Stimulated activated CD8-positive, alpha-beta memory T cell treated with anti-CD3 and anti-CD28 coated beads, Interleukin-4, amount 100 ng/mL, for 1 hour (primary cell): ENCODE measurements at places on chromosomes 2 and 18.
A peak's percentile ranks its signal among the peaks of the same experiment; 100 is the strongest.

- DNase-seq, result no peak
These were observed 114.5 kb downstream of the TTC27 start for GRCh38 chr2:32742376-32742775.

DNA sequence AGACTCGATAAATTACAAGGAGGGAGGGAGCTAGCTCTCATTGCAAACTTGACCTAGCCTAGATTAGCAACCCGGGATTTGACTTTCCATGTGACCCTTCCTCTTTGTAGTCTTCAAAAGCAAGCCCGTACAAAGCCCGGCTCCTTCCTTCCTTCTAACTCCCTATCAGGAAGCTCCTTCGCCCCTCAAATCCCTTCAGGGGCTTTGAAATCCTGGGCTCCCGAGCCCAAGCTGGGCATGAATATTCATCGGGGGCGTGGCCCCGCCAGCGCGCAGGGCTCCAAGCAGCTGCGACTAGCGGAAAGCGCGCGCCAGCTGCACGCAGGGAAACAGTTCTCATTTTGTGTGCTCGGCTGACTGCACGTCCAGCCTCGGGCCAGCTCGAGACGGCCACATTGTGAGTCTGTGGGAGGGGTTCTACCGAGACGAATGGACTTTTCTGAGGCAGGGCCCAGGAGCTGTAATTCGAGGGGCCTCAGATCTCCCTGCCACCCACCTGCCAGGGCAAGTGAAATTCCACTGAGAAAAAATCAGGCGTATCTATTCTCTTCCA is 84.0 kb upstream of the PELI1 start:
- DNase-seq, result peak; percentile 25

GRCh38 chr2:64803776-64804175 is 150.1 kb upstream of the SERTAD2 start:
- no peak for DNase-seq

DNA sequence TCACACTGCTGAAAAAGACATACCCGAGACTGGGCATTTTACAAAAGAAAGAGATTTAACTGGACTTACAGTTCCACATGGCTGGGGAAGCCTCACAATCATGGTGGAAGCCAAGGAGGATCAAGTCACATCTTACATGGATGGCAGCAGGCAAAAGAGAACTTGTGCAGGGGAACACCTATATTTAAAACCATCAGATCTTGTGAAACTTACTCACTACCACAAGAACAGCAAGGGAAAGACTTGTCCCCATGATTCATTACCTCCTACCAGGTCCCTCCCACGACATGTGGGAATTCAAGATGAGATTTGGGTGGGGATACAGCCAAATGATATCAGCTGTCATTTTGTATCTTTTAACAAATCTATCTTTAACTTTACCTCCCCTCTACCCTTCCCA is 251.1 kb upstream of the RASGRP3 start:
- no peak for DNase-seq

- no peak for DNase-seq
These were observed 178.3 kb upstream of the GATA6 start for GRCh38 chr18:21991081-21991534.

DNA sequence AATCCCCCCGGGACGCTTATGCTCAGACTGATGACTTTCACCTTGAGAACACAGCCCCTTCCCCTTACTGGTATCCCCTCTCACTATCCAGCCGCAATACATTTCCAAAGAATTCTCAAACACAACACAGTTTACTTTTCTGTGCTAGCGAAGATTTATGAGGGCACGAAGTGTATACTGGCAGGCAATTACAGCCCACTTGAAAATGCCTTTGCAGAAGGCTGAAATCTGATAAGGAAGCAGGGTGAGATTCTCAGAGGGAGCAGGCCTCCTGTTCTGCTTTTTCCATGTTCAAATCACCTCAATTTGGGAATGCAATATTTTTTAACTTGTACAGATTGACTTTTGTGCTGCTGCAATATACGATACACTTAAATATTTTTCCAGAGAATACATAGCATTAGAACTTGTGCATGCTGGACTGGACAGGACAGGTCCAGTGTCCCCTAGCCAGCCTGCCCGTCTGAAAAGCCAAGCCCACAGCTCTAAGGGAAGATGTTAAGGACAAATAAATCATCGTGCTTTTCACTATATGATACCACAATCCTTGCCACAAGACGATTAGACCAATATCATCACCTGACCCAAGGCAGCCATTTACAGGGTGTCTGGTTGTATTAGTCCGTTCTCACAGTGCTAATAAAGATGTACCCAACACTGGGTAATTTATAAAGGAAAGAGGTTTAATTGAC is 262.1 kb downstream of the EPHA4 start:
- DNase-seq, result no peak

DNA sequence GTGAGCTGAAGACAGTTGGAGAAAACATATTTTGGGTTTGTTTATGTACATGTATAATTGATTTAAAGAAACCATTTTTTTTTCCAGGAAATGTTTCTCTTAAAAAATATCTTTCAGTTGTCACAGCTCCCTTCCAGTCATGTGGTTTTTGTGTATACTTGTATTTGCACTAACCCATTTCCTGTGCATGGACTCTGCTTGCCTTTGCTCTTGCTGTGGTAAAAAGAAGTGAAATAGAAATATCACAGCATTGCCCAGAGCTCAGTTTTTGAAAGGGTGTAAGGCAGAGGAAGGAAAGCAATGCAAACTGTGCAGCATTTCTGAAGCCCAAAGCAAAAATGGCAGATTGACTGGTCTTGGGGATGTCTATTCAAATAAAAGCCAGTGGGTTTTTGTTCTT is 10.4 kb upstream of the DOCK10 start:
- no peak for DNase-seq

- DNase-seq, result no peak
These were observed 45.3 kb upstream of the SPAG16 start for GRCh38 chr2:213238753-213239495.

DNA sequence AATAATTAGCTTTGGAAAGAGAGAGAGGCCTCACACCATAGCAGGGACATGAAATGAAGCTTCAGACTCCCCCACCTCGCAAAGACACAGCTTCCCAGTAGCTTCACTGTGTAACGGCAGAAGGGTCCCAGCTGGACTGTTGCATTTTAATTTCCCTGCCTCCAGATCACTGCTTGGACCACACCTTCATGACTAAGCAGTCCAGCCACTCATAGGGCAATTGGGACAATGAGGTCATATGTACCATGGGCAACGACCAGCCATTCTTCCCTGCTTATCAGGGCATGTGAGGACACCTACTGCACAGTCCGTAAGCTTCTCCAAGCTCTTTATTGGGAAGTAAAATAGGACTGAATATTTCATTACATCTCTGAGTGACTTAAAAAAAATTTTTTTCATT is 183.0 kb downstream of the MREG start:
- no peak for DNase-seq

- DNase-seq, result no peak
These were observed 25.1 kb upstream of the PRLH start for GRCh38 chr2:237541243-237541642.

DNA sequence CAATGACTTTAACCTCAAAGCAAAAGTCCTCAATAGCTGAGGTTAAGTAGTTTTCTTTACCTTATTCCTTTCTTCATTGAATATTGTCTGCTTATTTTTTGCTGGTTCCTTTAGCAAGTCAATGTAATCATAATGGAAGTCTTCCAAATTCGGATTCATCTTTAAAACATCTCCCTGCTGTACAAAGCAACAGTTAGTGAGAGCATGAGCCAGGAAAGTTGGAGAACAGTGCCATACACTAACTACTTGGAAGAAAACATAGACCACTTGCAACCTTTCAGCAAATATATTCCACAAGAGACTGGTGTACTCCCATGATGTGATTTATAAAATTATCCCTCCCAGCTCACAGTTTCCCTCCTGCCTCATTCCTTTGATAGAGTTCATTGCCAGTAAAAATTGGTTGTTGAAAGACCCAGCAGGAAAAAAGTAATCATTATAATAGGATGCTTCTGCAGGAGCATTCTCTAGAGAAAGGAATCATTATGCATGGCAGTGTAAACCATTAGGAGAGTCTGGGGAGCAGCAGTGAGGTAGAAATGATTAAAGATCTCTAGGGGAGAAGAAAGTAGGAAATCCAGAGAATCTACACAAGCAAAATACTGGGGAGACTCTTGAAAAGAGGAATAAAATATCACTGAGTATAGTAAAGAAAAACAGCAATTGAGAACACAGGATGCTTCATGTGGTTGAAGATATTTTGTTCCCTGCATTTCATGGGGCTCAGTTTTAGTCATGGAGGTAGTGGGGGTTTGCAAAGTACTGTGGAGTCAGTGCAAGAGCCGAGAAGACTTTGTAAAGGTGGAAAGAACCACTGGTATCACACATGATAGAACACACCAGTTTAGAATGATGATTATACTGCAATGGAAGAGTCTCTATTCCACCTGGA is 38.6 kb upstream of the TTN start:
- DNase-seq, result no peak

DNA sequence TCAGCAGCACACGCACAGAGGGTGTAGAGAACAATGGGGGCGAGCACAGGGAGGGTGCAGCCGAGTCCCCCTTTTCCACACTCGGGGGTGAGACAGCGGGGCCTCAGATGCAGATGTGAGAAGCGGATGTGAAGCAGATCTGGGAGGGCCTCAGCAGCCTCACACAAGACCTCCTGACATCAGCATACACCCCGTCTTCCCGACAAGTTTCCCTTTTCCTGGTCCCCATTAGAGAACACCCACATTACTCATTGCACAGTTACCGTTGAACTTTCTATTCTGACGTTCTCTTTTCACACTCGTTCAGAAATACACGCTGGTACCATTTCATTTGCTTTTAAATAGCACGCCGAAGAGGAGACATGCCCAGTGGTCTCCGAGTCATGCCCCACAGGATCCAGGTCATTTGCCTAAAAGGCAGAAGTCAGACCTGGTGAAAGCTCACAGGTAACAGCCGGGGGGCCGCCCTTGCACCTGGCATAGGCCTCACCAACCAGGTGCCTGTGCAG is 129.5 kb upstream of the ID2 start:
- no peak for DNase-seq

DNA sequence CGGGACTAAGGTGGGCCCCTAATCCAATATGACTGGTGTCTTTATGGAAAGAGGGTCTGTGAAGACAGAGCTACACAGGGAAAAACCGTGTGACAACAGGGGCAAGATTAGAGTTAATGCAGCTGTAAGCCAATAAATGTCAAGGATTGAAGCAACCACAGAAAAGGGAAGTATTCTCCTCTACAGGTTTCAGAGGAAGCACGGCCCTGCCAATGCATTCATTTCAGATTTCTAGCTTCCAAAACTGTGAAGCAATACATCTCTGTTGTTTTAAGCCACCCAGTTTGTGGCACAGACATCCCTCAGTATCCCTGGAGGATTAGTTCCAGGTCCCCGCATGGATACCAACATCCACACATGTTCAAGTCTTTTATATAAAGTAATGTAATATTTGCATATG is 48.8 kb downstream of the SPP2 start:
- DNase-seq, result no peak

GRCh38 chr2:47310801-47311560 is 92.0 kb upstream of the MSH2 start:
- DNase-seq, result no peak

DNA sequence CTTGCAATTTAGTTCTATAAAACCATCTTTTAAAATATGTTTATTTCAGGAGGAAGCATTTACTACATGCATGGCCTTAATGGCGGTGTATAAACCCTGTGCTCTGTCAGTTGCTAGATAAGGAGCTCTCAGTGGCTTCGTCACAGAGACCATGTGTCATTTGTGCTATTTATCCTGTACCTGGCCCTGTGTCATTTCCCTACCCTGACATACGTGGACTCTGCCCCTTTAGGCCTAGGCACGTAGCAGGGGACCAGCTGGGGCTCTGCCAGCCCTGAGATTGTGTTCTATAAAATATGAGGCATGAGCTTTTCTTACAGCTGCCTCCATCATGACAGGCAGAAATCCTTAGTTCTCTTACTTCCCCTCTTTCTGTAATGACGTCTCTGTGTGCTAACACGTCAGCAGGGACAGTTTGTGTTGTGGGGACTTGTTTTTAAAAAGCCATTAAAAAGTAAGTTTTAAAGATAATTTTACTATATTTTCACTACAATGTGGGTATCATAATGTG is 88.0 kb downstream of the ITGB1BP1 start:
- no peak for DNase-seq

DNA sequence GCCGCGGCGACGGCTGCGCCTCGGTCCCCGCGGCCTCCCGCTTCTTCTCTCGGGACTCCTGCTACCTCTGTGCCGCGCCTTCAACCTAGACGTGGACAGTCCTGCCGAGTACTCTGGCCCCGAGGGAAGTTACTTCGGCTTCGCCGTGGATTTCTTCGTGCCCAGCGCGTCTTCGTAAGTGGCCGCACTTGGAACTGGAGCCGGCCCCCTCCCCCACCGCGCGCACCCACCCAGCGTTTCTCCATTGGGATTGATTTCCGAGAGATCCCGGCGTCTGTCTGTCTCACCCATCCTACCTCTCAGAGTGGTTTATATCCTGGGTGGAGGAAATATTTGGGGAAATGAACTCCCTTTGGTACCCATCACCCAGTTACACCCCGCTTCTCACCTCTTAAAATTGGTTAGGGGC is 498 bp downstream of the ITGAV start:
- no peak for DNase-seq

DNA sequence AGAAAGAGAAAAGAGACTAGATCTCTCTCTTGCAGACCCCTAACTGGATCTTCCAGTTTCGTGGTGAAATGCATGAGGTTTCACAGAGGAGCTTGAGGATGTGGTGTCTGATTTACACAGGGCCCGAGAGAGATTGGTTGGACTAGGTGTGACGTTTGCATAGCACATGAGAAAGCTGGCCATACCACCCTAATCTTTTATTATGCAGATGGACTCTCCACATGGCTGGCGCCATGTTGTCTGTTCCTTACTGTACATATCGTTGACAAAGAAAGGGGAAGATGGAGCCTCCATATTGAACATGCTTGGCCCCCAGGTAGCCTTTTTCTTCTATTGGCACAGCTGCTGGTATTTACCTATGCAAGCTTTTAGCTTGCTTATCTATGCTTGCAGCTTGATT is 27.5 kb upstream of the PGAP1 start:
- DNase-seq, result no peak

DNA sequence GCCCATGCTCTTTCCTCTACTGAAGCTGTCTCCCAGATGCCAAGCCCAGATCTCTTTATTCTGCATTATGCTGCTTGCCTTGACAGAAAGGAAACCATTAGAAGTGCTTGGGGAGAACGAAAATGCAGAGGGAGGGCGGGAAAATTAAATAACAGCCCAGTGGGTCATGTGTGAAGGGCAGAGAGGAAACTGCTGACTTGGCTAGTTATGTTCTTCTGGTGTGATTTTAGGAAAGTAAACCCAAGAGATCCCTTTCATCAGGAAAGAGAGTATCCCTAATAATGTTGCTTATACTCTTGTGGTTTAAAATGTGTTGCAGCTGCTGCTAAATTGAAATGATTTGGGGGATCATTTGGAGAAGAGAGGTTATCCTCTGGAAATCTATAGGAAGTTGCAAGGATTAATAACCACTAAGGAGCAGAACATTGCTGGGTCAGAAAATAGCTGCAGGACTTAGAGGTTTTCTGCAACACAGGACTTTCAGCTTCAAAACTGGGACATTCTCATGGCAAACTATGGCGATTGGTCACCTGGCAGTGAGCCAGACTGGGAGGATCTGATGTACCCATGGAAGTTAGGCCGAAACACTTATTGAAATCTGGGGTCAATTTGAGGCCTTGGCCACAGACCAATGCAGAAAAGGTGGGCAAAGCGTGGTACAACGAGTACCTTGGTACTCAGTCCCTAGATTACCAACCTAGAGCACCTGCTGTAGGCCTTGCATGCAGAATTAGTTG is 172.2 kb downstream of the TMEM247 start:
- DNase-seq, result no peak

- no peak for DNase-seq
These were observed 48.8 kb downstream of the TCF4 start for GRCh38 chr18:55539240-55539639.

- no peak for DNase-seq
These were observed 246.6 kb downstream of the SETBP1 start for GRCh38 chr18:44927127-44927849.

- DNase-seq, result no peak
These were observed 145.4 kb upstream of the TWIST2 start for GRCh38 chr2:238702276-238703052.
